ENCODE measurements at places on chromosomes 5 and 9.
A peak's percentile ranks its signal among the peaks of the same experiment; 100 is the strongest.

DNA sequence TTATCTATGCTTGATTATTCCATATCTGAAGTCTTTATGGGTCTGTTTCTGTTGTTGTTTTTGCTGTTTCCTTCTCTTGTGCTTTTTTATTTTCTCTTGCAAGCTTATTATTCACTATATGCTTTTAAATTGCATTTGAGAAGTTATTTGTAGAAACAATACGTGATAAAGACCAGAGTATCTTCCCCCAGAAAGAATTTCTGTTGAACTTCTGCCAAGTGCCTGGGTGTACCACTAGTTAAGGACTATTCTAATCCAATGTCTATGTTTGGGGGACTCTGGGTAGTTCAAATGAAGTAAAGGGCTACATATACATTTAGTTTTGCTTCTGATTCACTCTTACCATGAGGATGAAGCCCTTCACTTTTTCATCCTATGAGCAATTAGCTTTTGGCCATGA, 54.3 kb downstream of the SLF1 start:
- peak; percentile 12 for DNase-seq

GRCh38 chr9:115548609-115549260, 430.8 kb upstream of the TNC start:
- peak; percentile 56 for DNase-seq

DNA sequence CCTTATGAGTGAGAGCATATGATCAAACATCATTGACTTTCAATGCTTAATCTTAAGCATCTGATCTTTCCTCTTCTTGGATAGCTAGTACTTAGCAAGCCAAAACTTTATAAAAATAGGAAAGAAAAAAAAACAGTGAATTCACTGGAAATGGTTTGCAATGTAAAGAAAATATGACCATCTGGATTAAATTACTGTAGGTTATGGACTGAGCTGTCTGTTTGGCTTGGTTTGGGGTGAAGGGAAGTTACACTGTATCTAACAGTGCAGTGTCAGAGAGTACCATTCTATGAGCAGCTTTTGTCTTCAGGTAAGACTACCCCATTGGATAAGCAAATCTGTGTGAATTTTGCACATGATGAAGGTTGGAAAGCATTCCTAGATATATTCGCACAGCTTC, 151.4 kb downstream of the TLE1 start:
- peak; percentile 29 for DNase-seq

GRCh38 chr5:154059583-154059982, 20.8 kb downstream of the MFAP3 start:
- no peak for DNase-seq

GRCh38 chr9:27212191-27212590, 84.8 kb downstream of the EQTN start:
- DNase-seq = no peak

- DNase-seq = no peak
These were observed 7.8 kb downstream of the HIGD2A start for GRCh38 chr5:176396330-176396729.

- peak; percentile 74 for DNase-seq
These were observed 1.0 kb downstream of the PRDM6 start for GRCh38 chr5:123089914-123090660.

DNA sequence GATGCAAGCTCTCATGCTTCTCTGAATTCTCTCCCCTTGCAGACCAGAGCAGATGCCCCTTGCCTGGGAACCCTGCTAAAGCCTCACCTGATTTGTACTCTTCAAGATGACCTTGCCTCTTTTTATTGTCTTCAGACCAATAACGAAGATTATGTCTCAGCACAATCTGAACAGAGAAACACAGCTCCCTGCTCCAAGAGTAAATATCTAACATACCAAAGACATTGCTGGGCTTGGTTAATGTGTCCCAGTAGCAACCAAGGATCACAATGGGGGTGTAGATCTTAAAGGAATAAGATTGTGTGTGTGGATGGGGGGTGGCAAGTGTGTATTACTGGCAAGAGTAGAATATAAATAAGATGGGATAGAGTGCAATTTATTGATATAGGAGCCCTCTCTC, 67.6 kb upstream of the LHFPL2 start:
- DNase-seq = peak; percentile 54

DNA sequence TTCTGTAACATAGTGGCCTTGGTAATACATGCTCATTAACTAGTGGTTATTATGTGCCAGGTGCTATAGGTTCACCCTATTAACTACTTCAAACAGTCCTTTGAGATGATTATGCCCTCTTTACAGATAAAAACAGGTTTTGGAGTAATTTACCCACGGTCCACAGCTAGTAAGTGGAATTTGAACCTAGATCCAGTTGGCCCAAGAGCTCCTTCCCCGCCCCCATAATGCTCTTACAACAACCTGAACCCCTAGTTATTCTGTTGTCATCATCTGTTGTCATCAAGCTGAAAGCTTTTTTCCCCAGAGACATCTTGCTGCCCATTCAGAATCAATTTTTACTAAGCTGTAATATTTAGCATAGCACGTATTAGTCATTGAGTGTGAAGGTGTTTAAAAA, 23.2 kb downstream of the XPA start:
- DNase-seq = no peak

GRCh38 chr9:68793605-68794343, 88.7 kb downstream of the PIP5K1B start:
- no peak for DNase-seq

GRCh38 chr5:116504593-116505166, 69.9 kb downstream of the SEMA6A start:
- no peak for DNase-seq

- peak; percentile 18 for DNase-seq
These were observed 53.1 kb upstream of the ERBIN start for GRCh38 chr5:65873181-65873750.

- DNase-seq = no peak
These were observed 332.4 kb downstream of the NTRK2 start for GRCh38 chr9:85001925-85002324.

DNA sequence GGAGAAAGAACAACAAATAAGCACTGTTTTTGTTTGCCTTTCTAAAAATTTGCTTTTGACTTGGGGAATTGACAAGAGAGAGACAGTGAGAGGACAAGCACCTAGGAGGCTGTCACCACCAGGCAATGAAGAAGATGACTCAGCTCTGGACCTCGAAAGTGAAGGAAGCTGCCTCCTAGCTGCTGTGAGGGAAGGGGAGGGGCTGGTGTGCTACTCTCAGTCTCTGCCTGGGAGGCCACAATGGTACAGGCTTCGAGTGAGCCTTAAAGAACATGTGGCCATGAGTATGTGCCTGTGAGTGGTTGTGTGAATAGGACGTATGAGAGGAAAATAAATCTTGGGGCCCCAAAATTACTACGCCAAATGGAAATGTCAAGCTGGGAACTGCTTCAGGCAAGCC, 7.1 kb upstream of the PLK2 start:
- DNase-seq = no peak

DNA sequence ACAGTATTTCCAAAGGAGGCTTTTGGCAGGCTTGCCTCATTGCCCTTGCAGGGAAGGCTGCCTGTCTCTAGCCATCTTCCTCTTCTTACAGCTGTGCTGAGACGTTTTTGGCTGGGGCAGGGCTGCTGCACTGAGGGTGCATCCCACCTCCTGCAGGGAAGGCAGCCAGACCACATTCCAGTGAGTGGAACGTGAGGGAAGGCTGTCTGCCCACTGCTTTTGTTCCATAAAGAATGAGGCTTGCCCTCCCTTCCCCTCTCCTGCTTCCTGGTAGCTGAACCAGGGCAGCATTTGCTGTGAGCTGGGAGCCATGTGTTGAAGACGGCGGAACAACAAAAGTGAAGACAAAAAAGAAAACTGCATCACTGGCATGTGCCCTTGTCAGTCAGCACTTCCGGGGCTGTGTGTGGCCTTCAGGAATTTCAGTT, 16.8 kb downstream of the MGAT1 start:
- DNase-seq = peak; percentile 75

- DNase-seq = peak; percentile 77
These were observed 670 bp downstream of the EDIL3 start for GRCh38 chr5:84383816-84384603.

GRCh38 chr9:105854783-105855724, 160.7 kb downstream of the TMEM38B start:
- no peak for DNase-seq

DNA sequence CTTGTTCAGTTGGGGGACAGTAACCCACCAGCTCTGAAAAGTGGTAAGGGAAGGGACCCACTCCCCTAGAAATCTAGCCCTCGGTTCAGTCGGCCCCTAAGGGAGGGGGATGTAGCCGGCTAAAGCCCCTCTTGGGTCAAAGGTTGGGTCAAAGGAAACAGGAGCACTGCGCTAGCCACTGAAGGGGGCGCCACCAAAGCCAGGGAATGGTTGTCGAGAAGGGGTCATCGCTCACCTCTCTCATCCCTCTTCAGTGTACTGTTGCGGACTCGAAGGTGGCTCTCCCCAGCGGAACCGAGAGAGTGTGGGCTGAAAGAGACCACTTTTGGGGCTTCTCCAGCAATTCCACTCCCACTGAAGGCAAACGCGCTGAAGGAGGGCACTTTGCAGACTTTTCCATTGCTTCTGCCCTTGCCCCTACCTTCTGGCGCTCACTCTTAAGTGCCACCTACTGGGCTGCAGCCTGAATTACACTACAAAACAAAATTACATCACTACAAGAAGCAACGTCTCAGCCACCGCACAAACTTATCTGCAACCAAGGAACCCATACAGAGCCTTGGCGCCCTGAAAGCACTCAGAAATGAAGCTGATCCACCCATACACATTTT, 396.9 kb downstream of the PDE4D start:
- peak; percentile 39 for DNase-seq

DNA sequence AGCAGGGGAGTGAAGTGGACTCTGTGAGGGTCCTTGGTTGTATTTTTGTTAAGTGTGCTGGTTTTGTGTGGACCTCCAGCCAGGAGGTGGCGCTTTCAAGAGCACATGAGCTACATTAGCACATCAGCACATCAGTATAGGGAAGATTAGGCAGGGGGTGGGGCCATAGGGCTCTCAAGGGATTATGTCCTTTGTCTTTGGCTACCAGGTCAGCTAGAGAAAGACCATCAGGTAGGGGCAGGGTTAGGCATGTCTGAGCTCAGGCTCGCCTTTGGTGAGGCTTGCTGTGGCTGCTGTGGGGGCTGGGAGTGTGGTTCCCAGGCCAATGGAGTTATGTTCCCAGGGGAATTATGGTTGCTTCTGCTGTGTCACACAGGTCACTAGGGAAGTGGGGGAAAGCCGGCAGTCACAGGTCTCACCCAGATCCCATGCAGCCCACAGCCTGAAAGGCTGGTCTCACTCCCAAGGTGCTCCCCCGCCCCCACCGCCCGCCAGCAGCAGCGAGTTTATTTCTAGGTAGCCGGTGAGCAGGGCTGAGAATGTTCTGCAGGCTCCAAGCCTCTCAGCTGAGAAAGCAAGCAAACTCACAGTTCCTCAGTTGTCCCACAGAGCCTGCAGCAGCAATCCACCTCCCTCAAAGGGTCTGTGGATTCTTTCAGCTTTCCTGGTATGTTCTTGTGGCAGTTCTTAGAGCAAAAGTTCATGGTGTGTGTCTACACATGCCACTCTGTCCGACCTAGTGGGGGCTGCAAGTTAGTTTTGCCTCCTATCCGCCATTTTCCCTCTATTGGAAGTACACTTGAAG, 13.7 kb downstream of the OR1J1 start:
- DNase-seq = no peak

DNA sequence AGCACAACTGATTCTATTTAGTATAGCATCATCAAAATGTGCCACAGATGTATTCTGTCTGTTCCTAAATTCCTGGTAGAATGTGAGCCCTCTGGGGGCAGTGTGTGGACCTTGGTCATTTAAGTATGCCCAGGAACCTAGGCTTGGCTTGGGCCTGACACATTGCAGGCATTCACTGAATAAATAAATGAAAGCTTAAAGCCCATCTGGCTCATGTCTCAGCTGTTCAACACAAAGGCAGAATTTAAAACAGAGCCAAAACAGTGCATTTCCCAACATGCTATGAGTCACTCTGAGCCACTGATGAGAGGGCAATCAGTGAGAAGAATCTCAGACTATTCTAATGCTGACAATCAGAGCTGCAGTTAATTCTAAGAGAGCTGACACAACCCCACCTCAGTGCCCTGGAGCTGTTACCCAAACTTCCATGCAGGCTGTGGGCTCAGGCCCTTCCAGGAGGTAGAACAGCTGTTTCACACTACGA, 8.1 kb downstream of the FAM193B start:
- DNase-seq = peak; percentile 98

GRCh38 chr9:98917746-98918487, 25.8 kb upstream of the COL15A1 start:
- no peak for DNase-seq

- peak; percentile 12 for DNase-seq
These were observed 10.6 kb downstream of the MYOZ3 start for GRCh38 chr5:150671509-150672236.

DNA sequence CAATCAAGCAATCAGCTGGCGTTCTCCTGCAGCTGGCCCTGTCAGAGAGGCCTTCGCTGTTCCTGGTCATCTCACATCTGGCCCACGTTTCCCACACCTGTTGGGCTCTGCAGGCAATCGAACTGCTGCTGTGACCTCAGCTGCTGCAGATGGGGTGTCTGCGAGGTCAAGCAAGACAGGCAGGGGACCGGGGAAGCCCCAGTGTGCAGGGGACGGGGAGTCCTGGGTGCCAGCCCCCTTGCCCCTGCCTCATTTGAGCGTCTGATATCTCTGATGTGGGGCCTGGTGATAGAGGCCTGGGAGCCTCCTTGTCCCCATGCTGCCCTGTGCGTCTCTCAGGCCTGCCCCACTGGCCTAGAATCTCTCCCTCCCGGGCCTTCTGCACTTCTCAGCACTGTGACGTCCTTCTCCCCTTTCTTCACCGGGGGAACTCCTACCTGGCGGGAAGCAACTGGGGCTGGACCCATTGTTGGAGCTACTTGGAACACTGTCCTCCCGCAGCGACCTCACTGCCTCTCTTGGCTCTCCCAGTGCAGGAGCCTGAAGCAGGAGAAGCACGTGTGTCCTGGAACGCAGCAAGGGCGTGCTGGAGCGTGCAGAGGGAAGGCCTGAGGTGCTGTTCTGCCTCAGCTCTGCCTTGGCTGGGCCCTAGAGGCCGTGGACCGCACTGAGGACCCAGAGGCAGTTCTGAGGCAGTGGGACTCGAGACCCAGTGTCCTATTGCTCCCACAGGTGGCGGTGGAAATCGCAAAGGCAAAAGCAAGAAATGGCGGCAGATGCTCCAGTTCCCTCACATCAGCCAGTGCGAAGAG, 3.9 kb downstream of the GRK6 start:
- DNase-seq = no peak

DNA sequence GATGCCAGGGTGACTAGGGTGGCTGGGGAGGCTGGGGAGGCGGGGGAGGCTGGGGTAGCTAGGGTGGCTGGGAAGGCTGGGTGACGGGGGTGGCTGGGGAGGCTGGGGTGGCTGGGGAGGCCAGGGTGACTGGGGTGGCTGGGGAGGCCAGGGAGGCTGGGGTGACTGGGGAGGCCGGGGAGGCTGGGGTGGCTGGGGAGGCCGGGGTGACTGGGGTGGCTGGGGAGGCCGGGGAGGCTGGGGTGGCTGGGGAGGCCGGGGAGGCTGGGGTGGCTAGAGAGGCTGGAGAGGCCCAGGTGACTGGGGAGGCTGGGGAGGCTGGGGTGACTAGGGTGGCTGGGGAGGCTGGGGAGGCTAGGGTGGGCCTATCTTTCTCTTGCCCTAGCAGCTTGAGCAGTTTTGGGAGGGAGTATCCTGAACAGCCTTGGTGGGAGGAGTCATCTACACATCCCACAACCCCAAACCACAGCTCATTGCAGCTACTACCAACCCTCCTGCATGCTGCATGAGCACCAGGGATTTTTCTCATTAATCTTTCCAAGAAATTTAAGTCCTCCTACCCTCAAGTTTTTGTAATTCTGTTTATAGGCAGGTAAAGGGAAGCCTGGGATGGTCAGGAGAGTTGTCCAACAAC, 203.2 kb upstream of the IRX1 start:
- DNase-seq = no peak

GRCh38 chr5:114308017-114308416, 53.9 kb upstream of the KCNN2 start:
- no peak for DNase-seq
